ENCODE measurements at places on chromosomes 11 and 22.
A peak's percentile ranks its signal among the peaks of the same experiment; 100 is the strongest.

GRCh38 chr11:75775056-75775455 lies 6.5 kb downstream of the DGAT2 start:
- DNase-seq = no peak

DNA sequence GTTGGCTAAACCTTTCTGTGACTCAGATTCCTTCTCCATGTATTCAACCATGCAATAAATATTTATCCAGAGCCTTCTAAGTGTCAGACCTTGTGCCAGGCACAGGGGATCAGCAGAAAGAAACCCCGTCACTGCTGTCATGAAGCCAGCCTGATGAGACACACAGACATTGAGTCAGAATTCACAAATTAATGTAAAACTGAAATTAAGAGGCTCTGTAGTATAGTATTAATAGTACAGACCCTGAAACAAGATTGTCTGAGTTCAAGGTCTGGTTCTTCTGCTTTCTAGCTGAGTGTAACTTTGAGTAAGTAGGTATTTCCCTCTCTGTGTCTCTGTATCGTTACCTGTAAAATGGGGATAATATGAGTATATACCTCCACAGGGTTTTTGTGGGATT lies 46.9 kb downstream of the ME3 start:
- DNase-seq = no peak

GRCh38 chr11:46674463-46675287 lies 25.7 kb downstream of the ARHGAP1 start:
- DNase-seq = peak; percentile 68

DNA sequence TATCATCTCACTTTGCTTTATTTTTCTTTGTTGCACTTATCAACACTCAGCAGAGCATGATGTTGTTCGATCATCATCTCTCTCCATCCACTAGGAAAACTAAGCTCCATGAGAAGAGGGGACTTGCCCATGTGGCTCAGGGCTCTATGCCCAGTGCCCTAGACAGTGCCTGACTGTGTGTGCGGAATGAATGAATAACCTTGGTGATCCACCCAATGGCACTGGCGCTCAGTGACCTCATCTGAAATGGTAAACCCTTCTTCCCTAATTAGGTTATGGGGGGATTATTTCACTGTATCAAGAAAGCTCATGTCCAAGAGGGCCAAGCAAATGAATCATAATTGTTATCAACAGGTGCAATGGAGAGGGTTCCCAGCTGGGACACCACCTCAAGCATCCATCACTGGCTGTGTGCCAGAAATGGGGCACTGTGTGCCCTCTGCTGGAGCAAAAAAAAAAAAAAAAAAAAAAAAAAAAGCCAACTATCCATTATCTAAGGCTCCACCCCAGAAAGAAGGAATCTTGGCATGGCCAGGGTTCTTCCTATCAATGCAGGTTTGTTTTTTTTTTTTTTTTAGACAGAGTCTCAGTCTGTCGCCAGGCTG lies 172.6 kb downstream of the LARGE1 start:
- no peak for DNase-seq

GRCh38 chr11:32796425-32796824 lies 2.0 kb upstream of the CCDC73 start:
- DNase-seq = no peak

DNA sequence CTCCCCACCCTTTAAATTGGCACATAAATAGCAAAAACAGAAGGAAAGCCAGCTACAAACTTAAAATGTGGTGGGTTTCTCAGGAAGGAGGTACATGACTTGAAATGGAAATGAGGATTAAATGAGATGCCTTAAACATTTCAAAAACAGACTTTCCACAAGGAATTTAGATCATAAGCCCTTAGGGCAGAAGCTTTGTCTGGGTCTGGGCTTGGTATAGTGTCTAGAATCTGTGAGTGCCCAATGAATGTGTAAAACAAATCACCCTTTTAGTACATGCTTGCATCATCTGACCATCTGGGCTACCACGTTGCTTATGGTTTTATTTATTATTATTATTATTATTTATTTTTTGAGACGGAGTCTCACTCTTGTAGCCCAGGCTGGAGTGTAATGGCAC lies 37.1 kb upstream of the CREB3L1 start:
- DNase-seq = no peak

- no peak for DNase-seq
Observed at GRCh38 chr11:70146299-70146698, 56.8 kb upstream of the FADD start.

DNA sequence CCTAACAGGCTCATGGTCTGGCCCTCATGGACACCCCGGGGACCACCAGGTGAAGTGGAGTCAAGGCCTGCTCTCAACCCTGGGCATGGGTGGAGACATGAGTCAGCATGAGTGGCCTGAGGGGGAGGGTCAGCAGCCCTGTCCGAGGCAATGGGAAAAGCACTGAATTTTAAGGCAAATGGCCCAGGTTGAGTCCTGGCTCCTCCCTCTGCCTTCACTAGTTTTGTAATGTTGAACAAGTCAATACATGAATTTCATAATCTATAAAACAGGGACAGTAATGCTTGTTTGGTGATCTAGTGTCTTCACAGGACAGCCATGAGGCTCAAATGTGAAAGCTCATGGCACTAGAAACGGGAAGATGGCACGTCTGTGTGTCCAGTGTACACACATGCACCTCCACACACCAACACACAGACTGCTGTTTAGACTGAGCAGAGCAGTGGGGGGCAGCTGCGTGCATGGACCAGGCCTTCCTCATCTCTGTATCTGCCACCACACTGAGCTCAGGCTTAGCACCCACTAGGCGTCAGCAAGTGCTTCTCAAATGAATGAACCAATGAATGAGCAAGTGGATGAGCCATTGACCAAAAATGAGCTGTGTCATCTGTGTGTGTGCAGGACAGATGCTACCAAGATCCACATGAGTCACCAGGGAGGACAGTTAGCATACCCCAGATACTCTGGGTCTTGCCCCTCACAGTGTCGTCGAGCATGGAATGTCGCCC lies 63.4 kb downstream of the NRXN2 start:
- no peak for DNase-seq

GRCh38 chr11:59766542-59767224 lies 11.5 kb downstream of the STX3 start:
- no peak for DNase-seq

DNA sequence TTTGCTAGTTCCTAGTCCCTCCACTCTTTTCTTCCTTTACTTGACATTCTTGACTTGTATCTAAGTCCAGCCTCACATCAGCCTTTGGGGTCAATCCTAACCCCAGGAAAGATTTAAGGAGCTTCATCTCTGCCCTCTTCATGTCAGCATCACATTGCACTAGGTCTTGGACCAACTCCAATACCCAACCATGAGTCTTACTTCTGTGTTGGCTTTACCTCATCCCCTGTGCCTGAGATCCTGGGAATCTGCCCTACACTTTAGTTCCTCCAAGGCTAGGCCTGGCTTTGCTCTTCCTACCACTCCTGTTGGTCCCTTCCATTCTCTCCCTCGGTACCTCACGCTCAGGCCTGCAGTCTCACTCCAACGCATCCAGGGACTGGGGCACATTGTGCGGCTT lies 117.0 kb downstream of the SLC1A2 start:
- DNase-seq = no peak

DNA sequence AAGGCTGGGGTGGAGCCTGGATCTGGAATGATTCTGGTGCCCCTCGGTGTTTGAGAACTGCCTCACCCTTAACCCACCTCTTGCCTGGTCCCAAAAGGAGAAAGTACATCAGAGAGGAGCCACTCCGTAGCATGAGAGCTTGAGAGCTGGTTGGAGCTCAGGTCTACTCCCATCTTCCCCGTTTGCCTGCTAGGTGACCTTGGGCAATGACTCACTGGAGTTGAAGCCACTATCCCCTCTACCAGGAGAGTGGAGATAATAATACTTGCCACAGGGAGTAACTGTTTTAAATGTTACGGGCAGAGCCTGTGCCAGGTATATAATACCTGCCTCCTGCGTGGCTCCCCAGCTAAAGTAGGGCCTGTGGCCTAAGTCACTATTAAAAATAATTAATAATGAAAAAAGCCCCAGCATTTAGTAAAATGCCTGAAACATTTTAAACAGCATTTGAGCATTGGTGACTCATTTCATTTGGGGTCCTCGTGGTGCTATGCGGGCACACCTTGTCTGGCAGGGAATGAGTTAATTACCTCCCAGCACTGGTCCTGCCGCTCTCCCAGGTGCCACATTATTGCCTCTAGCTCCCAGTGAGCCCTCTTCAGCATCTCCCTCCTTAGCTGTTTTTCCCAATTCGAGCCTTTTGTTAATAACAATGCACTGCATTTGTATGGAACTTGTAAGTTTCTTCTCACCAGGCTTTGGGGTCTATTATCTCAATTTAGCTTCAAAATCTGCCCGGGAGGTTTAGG lies 22.5 kb downstream of the CYTH4 start:
- DNase-seq = no peak

GRCh38 chr11:114762408-114762807 lies 84.1 kb downstream of the NXPE2 start:
- peak; percentile 73 for DNase-seq

DNA sequence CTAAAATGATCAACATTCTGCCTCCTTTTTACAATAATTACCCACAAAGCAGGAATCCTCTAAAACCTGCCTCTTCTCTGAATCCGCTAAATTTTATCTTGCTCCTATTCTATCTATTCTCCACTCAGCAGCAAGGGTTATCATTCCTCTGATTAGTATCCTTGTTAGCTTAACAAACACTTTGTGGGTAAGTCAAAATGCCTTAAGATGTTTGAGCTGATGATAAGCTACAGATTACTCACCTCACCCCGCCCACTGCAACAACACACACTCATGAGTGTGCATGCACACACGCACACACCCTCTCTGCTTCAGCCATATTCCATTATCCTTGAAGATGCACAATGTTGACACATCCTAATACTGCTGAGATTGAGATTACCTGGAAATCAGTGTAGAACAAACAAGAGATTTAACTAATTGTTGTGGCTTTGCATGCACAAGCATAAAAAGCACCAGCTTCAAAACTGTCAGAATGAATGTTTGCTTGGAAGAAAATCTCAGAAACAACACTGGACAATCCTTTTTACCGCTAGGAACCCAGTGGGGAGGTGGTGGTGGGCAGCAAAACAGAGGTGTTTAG lies 130.9 kb downstream of the BBOX1 start:
- DNase-seq = no peak

- DNase-seq = no peak
Observed at GRCh38 chr22:43969021-43969878, 14.0 kb downstream of the SAMM50 start.

DNA sequence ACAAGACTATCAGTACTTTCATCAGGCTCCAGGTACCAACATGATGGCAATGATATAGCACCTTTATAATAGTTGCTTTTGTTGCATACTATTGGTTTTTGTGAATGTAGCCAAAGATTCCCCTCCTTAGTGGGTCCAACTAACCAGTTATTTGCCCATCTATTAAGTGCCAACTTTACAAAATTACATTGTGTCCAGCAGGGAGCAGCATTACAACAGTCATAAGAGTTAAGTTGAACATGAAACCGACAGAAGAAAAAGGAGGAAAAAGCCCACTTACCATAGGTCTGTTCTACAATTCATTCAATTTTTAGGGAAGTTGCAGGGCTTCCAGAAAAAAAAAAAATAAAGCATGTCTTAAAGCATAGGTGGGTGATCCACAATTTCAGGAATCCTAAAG lies 21.6 kb downstream of the IMMP1L start:
- DNase-seq = no peak

DNA sequence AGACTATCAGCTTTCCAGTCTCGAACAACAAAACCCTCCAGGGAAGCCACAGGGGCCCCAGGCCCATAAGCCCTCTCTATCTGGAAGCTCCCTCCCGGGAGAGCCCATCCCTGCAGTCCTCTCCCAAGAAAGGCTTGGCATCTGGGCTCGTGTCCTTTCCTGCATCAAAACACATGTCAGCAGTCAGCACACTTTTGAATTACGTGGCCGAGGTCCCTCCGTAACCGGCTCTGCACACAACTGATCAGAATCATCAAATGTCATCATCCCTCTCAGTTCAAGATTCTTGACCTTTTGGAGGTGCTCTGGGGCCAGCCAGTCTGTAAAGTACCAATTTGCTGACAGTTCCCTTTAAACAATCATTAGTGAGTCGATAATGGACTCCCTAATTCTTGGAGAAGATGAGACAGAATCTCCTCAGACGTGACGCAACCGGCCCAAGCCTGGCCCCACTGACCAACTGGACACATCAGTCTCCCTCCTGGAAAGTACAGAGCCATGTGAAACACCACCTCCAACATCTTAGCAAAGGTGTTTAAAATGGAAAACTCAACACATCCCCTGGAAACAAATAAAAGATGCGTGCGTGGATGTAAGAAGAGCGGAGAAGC lies 33.6 kb downstream of the MAFF start:
- DNase-seq = no peak

DNA sequence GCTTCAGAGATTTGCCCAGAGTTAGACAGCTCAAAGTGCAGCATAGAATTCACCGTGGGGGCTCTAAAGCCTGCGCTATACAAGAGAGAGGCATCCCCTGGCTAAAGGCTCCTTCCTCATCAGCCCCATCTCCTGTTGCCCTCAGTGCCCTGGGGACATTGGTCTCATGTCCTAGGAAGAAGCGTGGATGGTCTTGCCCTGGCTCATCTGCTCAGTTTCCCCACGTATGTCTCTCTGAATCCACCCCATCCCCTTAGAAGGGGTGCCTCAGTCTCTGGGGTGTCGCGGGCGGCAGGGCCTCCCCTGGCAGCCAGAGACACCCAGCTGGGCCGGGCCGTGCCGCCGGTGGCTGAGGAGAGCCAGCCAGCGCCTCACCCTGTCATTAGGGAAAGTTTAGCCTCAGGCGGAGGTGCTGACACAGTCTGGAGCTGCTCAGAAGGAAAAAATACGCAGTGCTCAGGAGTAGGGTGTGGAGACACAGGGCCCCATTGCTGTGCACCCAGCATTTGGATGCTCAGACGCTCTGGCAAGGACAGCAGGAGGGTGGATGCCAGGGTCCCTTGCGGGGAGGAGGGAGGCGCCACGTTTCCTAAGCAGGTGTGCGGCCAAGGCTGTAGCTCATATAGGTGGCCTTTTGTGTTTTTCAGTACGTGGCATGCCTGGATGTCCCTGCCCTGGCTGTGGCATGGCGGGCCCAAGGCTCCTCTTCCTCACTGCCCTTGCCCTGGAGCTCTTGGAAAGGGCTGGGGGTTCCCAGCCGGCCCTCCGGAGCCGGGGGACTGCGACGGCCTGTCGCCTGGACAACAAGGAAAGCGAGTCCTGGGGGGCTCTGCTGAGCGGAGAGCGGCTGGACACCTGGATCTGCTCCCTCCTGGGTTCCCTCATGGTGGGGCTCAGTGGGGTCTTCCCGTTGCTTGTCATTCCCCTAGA lies 1.3 kb downstream of the SLC39A13 start:
- no peak for DNase-seq

- no peak for DNase-seq
Observed at GRCh38 chr11:70575396-70576060, 177.2 kb downstream of the CTTN start.

DNA sequence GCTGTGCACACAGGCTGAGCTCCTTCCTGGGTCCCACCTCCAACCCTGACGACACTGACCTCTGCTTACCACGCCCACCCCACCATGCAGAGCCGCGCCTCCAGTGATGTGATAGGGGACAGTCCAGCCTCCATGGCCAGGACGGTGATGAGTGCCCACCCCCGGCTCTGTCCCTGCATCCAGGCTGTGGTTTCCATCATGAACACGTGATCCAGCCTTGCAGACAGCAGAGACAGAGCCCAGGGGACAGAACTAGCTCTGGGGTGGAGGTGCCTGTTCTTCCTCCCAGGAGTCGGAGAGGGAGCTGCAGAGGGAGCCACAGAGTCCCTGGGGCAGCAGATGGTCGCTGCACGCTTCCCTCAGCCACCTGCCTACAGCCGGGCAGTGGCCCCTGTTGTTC lies 42.6 kb upstream of the IGSF9B start:
- no peak for DNase-seq

- no peak for DNase-seq
Observed at GRCh38 chr11:65448074-65448417, 25.4 kb downstream of the NEAT1 start.

All from left ventricle myocardium superior (tissue), 1 donor.